ENCODE measurements at places on chromosomes 1 and 21.

DNA sequence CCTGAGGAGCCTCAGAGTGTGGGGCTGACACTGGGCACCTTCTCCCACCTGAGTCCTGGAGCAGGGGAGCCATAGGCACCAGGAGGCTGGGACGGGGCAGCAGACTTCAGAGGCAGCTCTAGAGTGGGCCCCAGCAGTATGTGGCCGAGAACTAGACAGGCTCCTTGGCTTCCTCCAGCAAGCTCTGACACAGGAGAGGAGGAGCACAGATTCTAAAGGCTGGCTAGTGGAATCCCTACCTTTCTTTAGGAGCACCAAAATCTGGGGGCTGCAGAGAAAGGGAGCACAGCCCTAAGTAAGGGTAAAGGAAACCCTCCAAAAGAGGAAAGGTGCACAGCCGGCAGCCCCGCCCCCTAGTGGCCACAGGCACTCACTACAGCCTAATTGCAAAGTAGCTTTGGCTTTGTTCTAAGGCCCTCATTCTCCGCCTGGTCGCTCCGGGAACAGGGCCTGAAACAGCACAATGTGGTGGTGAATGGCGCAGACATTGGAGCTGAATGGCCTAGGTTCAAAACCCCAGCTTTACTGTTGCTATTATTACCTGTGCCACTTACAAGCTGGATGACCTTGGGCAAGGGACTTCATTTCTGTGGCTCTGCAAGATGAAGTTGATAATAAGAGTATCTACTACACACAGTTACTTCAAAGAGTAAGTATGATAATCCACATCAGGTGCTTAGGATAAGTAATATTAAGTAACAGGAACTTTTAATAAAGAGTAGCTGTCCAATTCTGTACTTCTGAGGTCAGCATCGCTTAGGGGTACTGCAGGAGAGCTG, 8.8 kb upstream of the GUCA2A start:
- DNase-seq: peak; percentile 74

GRCh38 chr1:53160924-53161378, 18.5 kb upstream of the SLC1A7 start:
- DNase-seq: no peak

GRCh38 chr1:244074559-244075171, 23.6 kb downstream of the ZBTB18 start:
- peak; percentile 74 for DNase-seq

DNA sequence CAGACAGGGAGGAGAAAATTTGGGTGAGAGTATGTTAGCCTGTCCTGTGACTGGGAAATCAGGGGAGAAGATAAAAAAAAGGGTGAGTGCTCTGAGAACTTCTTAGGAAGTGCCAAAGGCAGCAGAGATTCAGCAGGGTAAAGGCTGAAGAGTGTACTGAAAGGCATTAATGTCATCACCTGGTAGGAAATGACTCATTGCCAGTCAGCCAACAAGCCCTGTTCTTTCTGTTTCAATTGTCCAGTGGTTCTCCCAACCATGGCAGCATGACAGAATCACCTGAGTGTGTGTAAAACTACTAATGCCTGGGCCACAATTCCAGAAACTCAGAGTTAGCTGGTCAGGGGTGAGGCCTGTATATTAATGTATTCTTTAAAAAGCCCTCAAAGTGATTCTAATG, 83.5 kb downstream of the INTS7 start:
- no peak for DNase-seq

- DNase-seq: no peak
Observed at GRCh38 chr1:226863446-226863845, 7.0 kb upstream of the PSEN2 start.

- peak; percentile 19 for DNase-seq
Observed at GRCh38 chr1:28323720-28324119, 5.1 kb upstream of the MED18 start.

- DNase-seq: no peak
Observed at GRCh38 chr1:229025576-229025975, 245.3 kb upstream of the RAB4A start.

DNA sequence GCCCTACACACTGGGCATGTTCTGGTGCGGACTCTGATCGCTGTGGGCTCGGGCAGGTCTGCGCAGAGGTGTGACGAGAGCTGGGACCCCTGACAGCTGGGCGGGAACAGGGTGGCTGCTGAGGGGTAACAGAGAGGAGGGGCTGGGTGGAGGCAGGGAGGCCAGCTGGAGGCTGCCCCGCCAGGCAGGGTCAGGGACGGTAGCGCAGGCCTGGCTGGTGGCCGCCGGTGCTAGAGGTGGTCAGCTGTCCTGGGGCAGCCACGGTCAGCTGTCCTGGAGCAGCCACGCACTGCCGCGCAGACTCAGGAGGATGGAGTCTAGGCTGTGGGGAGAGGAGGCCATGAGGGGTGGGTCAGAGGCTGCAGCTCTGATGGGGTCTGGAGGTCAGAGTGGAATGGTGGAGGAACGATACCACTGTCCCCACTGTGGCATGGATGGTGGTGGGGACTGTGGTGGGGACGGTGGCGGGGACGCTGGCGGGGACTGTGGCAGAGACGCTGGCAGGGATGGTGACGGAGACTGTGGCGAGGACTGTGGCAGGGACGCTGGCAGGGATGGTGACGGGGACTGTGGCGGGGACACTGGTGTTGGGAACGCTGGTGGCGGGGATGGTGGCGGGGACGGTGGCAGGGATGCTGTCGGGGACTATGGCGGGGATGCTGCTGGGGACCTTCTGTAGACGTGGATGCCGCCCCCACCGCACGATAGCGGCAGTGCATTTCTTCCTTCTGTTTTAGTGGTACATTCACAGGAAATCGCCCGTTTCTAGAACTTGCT, 21.3 kb upstream of the LRRC3 start:
- DNase-seq: peak; percentile 39

GRCh38 chr1:28506907-28507246, 1.0 kb downstream of the RCC1 start:
- no peak for DNase-seq
